ENCODE measurements at places on chromosomes 1 and 21. TPM values are rescaled to one million over a fixed set of nuclear protein-coding genes. Genes with fewer than 3 reads are reported as not detected.

CFHR1 gene
- total RNA-seq = not detected

NEGR1 gene
- 7.9 TPM for total RNA-seq

KCND3 gene
- total RNA-seq = 3.5 TPM

DNA sequence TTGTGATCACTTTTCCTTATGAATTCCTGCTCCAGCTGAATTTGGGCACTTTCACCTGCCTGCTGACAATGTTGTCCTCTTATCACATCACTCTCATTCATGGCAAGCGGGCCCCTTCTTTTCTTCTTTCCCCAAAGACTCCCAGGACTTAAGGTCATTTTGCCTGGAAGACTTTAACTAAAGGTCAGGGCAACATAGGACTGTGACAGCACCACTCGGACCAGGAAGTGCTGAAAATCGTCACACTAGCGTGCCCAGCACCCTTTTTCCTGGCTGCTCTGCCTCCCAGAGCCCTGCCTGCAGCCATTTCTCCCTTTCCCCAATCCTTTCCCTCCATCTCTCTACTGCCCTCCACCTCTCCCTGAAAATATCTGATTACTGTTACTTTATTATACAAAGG, 35.4 kb downstream of the CD34 start:
- H3K36me3 ChIP-seq = no peaks in the 10 kb centered on the region
- no peak overlapping the region for H3K27ac ChIP-seq
- no peak overlapping the region for H3K4me3 ChIP-seq
- DNase-seq = no peak
- H3K27me3 ChIP-seq = no peaks in the 10 kb centered on the region
- H3K4me1 ChIP-seq = peaks cover 4% of the 10 kb centered on the region

- no peaks in the 10 kb centered on the region for H3K4me1 ChIP-seq
- DNase-seq = no peak
- no peak overlapping the region for H3K4me3 ChIP-seq
- H3K36me3 ChIP-seq = no peaks in the 10 kb centered on the region
- no peaks in the 10 kb centered on the region for H3K27me3 ChIP-seq
These were observed 42.4 kb upstream of the TACSTD2 start for GRCh38 chr1:58619286-58620054.

GRCh38 chr1:209736490-209737117, 19.2 kb upstream of the TRAF3IP3 start:
- no peaks in the 10 kb centered on the region for H3K27me3 ChIP-seq
- no peak overlapping the region for H3K4me3 ChIP-seq
- no peak for DNase-seq
- H3K4me1 ChIP-seq = no peaks in the 10 kb centered on the region

GRCh38 chr1:206575165-206575893, 36.9 kb downstream of the EIF2D start:
- no peak overlapping the region for H3K4me3 ChIP-seq
- peak; percentile 49 for DNase-seq
- H3K36me3 ChIP-seq = no peaks in the 10 kb centered on the region

DNA sequence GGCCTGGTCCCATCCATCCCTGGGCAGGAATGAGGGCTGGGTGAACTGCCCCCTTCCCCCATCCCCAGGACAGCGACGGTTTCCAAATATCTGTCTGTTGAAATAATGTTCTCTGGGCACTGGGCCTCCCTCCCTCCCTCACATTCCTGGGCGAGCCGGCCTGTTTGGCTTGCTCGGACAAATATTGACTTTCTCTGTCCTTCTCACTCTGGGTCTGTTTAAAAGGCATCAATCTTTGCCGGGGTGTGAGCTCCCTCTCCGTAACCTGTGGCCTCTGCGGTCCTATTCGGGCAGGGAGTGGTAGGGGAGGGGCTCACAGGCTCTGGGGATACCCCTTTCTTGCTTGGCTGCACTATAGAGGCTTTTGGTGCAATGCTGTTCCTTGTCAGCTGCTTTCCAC, 40.2 kb downstream of the FOXD2 start:
- no peak overlapping the region for H3K4me3 ChIP-seq
- peak; percentile 78 for DNase-seq
- peaks cover 26% of the 10 kb centered on the region for H3K4me1 ChIP-seq

Measured in transverse colon (tissue), 4 donors.